Ecto neural progenitor cell (in vitro differentiated cells): ENCODE measurements at places on chromosomes 1 and 21.
A peak's percentile ranks its signal among the peaks of the same experiment; 100 is the strongest.

GRCh38 chr1:8144323-8144722 is 118.2 kb upstream of the ERRFI1 start:
- DNase-seq: no peak

DNA sequence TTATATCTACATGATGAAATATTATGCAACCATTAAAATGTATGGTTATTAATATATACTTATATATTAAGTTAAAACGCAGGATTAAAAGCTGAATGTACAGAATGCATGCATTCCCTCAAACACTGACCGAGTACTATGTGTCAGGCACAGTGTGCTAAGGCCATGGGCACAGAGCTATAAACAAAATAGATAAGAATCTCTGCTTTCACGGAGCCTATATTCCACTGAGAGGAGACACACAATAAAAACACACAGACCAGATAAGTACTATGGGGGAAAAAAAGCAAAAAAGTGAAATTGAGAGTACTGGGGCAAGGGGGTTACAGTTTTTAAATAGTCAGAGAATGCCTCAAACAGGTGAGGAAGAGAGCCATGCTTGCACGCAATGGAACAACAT is 62.7 kb downstream of the GPATCH2 start:
- no peak for DNase-seq

GRCh38 chr1:101238681-101239094 is 1.9 kb downstream of the S1PR1 start:
- DNase-seq: peak; percentile 88

GRCh38 chr1:53826367-53826766 is 11.7 kb downstream of the NDC1 start:
- DNase-seq: no peak

GRCh38 chr1:202710070-202711045 is at the start of gene SYT2:
Gene SYT2, minus strand, starts transcription at chr1:202710454. Its CDS starts 104,682 bp downstream, at chr1:202605772.
- DNase-seq: peak; percentile 81

DNA sequence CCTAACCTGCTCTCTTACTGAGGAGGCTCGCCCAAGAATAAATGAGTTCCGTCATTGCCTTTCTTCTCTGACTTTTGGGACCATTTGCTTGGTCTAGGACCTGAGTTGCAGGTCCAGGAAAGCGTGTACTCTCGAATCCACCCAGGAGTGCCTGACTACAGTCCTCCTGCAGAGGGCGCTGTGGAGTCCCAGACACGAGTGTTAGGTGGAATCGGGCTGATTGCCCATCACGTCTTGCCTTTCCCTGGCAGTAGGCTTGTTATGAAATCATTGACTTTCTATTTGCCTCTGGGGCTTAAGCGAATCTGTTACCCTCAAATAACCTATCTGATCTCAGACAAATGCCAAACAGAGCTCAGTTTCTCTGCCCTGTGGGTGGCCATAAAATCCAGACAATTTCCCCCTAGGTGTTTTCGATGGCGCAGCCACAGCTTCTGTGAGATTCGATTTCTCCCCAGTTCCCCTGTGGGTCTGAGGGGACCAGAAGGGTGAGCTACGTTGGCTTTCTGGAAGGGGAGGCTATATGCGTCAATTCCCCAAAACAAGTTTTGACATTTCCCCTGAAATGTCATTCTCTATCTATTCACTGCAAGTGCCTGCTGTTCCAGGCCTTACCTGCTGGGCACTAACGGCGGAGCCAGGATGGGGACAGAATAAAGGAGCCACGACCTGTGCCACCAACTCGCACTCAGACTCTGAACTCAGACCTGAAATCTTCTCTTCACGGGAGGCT is at the start of gene IL20:
IL20 (plus strand) TSS at position 685 of the 733 bp plus-strand sequence. CDS start 230 bp downstream, outside the sequence.
- DNase-seq: peak; percentile 84

- DNase-seq: no peak
Measured at GRCh38 chr1:36300526-36300925, 5.6 kb upstream of the SH3D21 start.

DNA sequence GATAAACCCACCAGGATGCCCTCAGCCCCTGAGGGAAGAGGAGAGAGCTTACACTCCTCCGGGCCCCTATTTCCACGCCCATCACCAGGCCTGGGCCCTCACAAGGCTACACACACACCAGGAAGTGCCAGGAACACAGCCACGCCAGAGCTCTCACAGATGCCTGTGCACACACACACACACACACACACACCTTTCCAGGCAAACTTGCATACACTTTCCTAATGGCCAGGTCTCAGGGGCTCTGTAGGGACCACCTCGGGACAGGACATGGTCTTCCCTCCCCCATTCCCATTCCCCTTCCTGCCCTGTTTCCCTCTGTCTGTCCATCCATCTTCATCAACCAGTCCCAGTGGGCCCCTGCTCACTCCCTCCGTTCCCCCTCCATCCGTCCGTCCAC is 9.7 kb upstream of the EPHA2 start:
- DNase-seq: no peak

GRCh38 chr1:155105604-155106011 is 22.1 kb upstream of the EFNA1 start:
- DNase-seq: no peak
